SK-N-MC (cell line): ENCODE measurements at places on chromosomes 7 and 10.

GRCh38 chr10:121633056-121633455 is 34.8 kb upstream of the FGFR2 start:
- no peak for DNase-seq

- DNase-seq: no peak
Observed at GRCh38 chr10:76319661-76320060, 888.2 kb downstream of the LRMDA start.

DNA sequence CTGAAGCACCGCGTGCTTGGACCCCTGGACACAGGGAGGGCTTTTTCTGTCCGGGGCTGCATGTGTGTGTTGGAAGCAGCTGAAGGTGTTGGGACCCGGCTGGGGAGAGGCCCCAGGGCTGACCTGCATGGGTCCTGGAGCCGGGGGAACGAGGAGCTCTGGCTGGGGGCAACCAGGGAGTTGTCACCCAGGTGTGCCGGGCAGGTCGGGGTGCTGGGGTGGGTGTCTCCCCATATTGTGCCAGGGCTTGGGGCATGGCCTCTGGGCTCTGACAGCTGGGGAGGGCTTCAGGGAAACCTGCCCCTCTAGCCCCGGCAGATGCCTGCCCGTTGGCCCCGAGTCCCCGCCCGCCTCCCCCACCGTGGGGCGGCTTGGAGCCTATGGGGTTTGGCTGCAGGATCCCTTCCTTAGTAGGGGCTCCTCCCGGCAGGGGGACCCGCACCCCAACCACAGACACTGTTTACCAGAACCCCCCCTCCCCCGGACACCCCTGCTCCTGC is 42.3 kb downstream of the UNCX start:
- no peak for DNase-seq

- DNase-seq: no peak
Observed at GRCh38 chr7:41328544-41328943, 374.3 kb downstream of the INHBA start.

GRCh38 chr10:122285506-122286444 is 14.7 kb downstream of the BTBD16 start:
- no peak for DNase-seq

GRCh38 chr10:72611783-72612182 is 14.1 kb downstream of the MICU1 start:
- DNase-seq: no peak

DNA sequence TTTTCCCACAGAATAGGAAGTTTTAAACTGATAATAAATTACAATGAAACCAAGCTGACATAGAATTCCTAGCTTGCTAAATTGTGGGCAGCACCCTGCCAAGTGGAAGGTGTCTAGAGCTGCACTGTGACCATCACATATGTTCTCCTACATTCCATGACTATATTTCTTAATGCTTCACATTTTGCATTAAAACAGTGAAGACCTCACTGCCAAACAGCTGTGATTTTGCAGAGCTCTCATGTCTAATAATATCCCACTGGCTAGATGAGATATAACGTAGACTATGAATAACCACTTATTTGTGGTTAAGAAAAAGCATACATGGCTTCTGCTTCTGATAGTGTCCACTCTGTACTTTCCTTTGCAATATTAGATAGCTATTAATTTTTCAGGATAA is 228.3 kb upstream of the TEX47 start:
- no peak for DNase-seq

GRCh38 chr10:131856441-131857094 is 44.2 kb upstream of the PPP2R2D start:
- no peak for DNase-seq

DNA sequence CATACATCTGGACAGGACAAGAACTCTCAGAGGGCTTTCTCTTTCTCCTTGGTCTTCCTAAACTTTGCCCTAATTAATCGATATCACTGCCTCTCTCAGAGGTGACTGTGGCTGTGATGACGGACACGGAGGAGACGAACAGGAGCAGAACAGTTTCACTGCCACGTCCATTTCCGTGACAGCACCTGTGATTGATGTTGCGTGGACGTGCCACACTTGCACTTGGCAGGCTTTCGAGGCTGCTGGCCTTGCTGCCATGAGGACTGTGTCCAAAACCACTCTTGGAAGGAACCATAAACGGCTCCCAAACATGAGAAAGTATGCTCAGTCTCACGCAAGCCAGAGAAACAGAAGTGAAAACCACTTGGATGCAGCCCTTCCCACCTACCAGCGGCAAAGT is 308.1 kb downstream of the DNAJB6 start:
- no peak for DNase-seq

GRCh38 chr10:3321123-3321522 is 148.5 kb upstream of the PITRM1 start:
- no peak for DNase-seq

- DNase-seq: no peak
Observed at GRCh38 chr10:131022981-131023380, 288.5 kb downstream of the TCERG1L start.

- no peak for DNase-seq
Observed at GRCh38 chr10:52212802-52213201, 101.3 kb upstream of the DKK1 start.

- no peak for DNase-seq
Observed at GRCh38 chr7:138137423-138138171, 61.3 kb downstream of the AKR1D1 start.
